NCI-H1417 (cell line): ENCODE measurements at places on chromosomes 5 and 9.
A peak's percentile ranks its signal among the peaks of the same experiment; 100 is the strongest.

DNA sequence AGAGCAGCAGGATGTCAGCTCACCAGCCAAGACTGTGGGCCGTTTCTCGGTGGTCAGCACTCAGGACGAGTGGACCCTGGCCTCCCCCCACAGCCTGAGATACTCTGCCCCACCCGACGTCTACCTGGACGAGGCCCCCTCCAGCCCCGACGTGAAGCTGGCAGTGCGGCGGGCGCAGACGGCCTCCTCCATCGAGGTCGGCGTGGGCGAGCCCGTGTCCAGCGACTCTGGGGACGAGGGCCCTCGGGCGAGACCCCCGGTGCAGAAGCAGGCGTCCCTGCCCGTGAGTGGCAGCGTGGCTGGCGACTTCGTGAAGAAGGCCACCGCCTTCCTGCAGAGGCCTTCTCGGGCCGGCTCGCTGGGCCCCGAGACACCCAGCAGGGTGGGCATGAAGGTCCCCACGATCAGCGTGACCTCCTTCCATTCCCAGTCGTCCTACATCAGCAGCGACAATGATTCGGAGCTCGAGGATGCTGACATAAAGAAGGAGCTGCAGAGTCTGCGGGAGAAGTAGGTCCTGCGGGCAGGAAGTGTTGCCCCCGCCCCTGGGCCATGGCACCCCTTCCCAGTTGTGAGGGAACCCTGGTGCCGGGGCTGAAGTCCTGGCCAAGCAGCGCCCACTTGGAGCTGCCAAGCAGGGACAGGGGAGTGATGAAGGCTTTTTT lies 108.9 kb downstream of the WNK2 start:
- no peak for DNase-seq

DNA sequence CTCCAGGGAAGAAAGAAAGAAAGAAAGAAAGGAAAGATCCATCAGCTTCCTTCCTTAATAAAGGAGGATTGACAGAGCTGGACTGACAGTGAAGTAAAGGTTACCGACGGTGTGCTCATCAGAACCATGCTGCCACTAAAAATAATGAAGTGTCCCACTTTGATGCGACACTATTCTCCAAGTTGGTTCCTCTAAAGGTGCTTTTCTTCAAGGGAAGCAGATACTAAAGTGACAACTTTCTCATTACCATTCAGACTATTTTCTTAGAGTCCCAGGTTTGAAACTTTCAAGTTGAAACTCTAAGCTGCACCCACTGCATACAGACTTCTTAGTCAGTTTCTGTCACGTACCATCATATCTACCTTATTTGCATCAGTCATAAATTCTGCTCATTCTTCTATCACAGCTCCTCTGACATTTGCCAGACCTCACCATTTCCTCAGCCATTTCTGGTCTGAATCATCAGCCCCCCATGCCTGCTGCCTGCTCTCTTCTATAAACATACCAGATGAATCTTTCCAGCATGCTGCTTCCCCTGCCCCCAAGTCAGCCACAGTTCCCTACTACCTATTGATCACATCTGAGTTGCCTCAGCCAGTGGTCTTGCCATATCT lies 177.6 kb downstream of the DEPDC1B start:
- DNase-seq = no peak

DNA sequence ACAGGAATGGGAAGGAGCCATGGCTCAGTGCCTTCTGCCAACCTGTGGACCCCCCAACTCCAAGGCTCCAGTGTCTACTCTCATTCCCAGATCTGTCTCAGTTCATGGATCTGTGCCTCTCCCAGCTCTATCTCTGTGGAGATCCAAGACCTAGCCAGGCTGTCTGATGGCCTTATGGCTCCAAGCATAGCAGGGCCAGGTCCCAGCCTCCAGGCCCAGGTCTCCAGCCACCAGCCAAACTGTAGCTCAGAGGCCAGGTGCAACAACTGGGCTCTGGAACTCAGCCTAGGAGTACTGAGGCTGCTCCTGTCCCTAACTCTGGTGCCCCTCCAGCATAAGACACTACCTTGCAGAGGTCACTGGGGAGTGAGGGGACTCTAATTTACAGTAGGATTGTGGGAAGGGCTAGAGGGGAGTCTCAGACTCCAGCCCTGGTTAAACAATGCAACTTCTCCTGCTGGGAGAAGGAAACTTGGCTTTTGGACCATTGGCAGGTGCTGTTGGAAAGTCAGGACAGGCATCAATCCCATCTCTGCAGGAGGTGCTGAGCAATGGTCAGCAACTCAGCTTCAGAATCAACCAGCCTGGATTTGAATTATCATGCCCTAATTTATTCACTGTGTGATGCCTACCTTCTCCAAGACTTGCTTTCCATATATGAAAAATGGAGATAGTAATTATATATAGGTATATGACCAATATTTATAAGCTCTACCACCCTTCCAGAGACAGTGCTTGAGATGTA lies 63.0 kb downstream of the PCDH1 start:
- no peak for DNase-seq

- DNase-seq = no peak
These were observed 60.0 kb upstream of the CARTPT start for GRCh38 chr5:71658916-71659662.

GRCh38 chr5:580436-580835 lies 31.7 kb upstream of the CEP72 start:
- no peak for DNase-seq

GRCh38 chr9:120875195-120875565 lies 1.8 kb downstream of the PHF19 start:
- DNase-seq = peak; percentile 7

DNA sequence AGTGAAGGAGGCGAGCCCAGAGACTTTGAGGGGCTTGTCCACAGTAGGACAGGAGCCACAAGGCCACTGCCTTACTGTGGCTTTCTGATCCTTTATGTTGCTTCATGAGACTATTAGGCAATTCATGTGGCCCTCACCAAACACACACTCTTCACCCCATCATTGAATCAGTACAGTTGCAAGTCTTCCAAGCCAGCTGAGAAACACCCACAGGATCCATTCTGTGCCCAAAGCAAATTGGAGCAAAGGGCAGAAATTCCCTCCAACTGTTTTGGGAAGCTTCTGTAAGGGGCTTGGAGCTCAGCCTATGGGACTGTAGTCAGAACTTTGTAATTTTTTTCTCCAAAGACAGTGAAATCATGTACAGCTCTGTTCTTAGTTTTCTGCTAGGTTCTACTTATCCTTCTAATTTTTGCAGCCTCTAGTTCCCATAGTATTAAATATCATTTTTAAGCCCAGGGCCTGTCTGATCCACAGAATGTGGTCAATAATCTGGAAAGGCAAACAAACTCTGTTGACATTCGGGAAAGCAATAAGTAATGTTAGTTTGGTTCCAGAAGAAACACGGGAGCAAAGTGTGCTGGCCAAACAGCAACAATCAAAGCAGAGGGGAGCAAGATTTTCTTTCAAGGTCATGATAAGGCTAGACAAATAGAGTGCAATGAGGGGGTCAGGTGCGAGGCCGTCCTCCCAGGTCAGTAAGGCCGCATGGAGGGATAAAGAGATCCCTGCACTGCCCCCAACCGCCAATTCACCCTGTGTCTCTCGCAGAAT lies 47.0 kb downstream of the UBE2QL1 start:
- DNase-seq = no peak

- no peak for DNase-seq
These were observed 16.7 kb downstream of the PRLR start for GRCh38 chr5:35213608-35214007.
